ENCODE measurements at places on chromosomes 4 and X.

DNA sequence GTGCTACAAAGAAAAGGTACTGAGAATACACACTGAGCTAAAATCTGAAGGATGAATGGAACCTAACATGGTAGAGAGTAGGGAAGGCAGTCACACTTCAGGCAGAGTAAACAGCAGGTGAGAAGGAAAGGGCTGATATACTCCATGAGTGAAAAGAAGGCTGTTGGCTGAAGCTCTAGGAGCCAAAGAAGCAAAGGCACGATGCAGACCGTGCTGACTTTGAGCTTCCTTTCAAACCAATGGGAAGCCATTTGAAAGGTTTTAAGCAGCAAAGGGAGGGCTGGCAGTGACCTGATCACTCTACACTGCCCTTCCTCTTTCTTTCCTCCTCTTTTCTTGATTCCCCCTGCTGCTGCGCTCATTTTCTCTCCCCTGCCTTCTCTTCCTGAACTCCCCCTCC lies 66.4 kb downstream of the TMEM154 start:
- no peak for DNase-seq

- no peak for DNase-seq
Measured at GRCh38 chrX:31228415-31228832, 156.6 kb upstream of the FTHL17 start.

GRCh38 chr4:173990869-173991210 lies 292.6 kb downstream of the FBXO8 start:
- no peak for DNase-seq

- DNase-seq = no peak
Measured at GRCh38 chr4:150325872-150326271, 247.6 kb downstream of the DCLK2 start.

- no peak for DNase-seq
Measured at GRCh38 chr4:11497212-11497806, 68.6 kb upstream of the HS3ST1 start.

DNA sequence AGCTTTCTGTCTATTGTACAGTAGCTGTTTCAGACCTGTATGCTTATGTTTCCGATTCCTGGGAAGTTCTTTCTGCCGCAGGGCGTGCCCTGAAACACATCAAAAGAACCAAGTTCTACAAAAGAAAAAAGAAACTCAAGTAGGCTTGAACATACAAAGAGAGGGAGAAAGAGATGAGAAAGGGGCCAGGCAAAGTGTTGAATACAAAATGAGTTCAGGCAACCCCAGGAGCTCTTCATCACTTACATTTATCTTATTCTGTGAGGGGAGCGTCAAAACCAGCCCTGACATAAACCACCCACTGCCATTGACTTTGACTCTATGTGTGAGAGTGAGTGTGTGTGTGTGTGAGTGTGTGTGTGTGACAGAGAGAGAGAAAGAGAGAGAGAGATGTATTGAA lies 26.5 kb upstream of the ATOH1 start:
- no peak for DNase-seq

- DNase-seq = no peak
Measured at GRCh38 chr4:76074468-76074867, at the start of gene ART3. TSS of gene ART3 (plus strand) at chr4:76074709. CDS start at chr4:76075890, 1,181 bp downstream.

GRCh38 chr4:48681856-48682255 lies 98.2 kb downstream of the FRYL start:
- no peak for DNase-seq

- no peak for DNase-seq
Measured at GRCh38 chrX:6024204-6024603, 204.5 kb downstream of the NLGN4X start.

- DNase-seq = no peak
Measured at GRCh38 chrX:37378404-37378803, 29.2 kb downstream of the PRRG1 start.

DNA sequence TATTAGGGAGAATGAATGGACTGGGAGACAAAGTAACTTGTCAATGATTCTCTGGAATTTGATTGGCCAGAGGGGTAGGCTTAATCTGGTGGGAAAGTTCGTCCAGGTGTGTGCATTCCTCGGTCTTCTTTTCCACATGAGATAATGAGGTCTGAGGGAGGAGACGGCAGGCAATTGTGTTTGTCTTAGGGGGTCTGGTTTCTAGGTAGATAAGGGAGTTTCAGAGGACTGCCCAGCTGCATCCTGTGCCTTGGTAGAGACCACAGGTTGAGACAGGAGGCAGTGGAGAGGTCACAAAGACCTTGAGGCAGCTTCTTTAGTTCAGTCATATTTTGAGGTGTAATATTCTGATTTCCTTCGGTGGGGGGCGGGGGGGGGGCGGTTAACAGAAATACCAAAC lies 4.3 kb downstream of the MGST2 start:
- DNase-seq = no peak

DNA sequence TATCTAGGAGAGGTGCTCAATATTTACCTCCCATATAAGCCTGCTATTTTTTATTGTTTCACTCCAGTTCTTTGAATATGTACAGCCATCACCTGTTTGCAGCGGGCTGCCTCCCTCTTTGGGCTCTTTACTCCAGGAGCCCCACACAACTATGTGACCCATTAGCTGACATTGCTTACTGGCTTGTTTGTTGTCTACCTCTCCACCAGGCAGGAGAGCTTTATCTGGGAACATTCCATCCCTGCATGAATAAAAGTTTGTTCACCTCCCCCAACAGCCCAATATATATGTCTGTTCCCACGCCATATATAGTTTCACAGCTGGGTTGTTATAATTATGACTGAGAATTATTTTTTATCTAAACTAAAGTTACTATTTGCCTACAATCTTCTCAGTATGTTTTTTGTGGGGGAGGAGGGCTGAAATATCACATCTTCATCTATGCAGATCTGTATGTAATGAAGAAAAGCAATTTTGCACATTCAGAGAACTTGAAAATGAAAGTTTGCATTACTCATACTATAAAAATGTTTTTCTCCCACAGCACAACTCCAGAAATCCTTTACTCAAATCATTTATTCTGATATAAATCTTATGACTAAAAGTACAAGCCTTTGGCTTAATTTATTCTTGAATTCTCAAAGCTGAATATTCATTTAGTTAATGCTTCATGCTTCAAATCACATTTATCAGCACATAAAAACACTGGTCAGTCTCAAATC lies 61.2 kb upstream of the DAPP1 start:
- DNase-seq = no peak

DNA sequence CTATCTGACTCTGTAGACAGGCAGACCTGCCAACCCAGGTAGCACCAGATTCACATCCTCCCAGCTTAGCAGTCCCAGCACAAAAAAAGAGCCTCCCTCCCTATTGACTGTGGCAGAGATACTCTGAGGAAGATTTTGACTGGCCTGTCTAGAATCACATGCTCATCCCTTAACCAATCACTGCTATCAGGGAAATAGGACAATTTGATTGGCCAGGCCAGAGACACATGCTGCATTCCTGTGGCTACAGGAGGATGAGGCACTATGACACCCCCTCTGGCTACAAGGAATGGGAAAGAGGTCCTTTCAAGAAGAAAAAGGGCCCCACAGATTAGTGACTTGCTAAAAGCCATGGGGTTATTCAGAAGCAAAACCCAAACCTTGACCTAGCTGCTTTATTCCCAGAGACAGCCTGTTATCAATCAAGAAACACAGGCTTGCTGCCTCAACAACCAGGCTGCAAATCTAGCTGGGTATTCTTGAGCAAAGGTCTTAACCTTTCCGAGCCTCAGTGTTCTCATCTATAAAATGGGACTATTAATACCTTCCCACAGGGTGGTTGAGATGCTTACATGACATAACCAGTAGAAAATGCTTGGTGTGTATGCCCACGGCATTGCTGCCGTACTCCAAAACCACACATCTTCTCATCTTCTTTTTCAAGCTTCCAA lies 147.6 kb downstream of the BCOR start:
- no peak for DNase-seq

DNA sequence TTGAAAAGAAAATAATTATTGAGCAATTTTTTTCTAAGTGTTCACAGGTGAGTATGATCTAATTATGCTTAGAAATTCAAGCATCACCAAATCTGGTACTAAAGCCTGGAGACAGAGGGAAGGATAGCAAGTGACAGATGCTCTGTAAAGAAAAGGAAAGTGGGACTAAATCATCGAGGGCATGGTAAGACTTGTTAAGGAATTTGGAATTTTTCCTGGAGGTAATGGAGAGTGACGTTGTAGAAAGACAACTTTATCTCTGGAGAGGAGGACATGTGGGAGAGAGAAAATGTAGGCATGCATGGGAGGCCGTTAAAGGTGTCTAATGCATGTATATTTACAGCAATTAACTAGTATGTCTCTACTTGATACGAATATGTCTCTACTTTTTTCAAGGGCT lies 333.2 kb upstream of the ATOH1 start:
- DNase-seq = no peak

Data from right lobe of liver (tissue), 6 donors.